ENCODE measurements at places on chromosomes 5 and 9.

GRCh38 chr5:150904479-150905311 is at the start of gene ZNF300:
TSS of gene ZNF300 (minus strand) at chr5:150904980. CDS start at chr5:150903155, 1,825 bp downstream.
- peak; percentile 90 for DNase-seq

DNA sequence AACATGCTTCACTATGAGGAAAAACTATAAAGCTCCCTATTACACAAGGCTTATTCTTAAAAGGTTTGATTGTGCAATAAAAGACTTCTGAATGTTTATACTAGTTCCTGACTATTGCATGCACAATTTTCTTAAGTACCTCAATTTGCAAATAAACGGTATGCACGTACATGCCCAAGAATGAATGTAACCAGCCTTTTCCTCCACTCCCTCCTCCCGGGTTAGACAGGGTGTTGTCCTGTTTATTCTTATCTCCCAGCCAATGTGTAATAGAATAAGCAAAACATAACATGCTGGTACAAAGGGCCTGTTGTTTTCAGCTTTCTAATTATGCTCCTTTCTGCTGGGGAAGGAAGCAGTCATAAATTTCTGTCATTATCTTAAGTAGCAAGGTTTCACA is 79.1 kb downstream of the AOPEP start:
- DNase-seq: peak; percentile 99

- DNase-seq: no peak
These were observed 28.0 kb downstream of the JAKMIP2 start for GRCh38 chr5:147754372-147755122.

- peak; percentile 82 for DNase-seq
These were observed 1.7 kb upstream of the AIF1L start for GRCh38 chr9:131094622-131095021.

DNA sequence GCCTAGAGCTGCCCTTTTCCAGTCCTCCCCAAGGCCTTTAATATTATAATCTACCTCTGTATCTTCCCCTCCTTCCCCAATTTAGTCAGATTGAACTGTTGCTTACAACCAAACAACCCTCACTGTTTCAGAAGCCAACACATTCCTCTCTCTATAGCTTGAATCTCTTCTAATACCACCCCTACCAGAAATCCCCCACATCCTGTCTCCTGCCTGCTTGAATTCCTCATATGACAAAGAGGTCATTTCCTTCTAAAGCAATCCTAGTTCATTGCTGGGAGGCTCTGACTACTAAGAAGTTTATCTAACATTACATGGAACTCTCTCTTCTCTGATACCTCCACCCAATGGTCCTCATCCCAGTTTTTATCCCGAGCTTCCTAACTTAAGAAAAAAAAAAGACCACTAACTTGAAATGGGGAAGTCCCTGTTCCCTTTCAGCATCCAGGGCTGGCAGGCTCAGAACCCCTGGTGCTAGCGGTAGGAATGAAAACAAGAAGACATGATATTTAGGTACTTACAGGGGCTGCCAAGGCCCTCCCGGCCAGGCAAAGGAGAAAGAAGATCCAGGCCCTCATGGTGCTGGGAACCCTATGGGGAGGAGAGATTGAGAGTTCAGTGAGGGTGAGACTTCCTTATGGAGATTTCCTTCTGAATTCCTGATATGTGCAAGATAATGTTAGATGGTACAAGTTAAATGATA is 11.0 kb downstream of the SPARC start:
- DNase-seq: no peak

DNA sequence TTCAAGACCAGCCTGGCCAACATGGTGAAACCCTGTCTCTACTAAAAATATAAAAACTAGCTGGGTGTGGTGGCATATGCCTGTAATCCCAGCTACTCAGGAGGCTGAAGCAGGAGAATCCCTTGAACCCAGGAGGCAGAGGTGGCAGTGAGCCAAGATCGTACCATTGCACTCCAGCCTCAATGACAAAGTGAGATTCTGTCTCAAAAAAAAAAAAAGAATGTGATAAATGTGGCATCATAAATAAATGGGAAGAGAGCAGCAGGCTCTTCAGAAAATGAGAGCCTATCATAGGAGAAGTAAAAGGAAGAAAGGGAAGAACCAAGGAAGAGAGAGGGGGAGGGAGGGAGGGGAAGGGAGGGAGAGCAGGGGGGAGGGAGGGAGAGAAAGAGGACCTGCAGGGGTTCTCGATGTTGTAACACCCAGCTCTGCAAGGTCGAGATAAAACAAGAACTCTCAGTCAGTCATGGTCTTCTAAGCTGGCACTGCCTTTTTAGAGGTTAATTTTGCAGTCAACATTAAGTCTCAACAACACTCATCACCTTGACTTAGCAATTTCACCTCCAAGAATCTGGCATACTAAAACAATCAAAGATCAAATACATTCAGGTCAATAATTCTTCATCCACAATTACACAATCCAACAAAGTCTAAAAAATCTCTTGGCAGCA is 68.7 kb upstream of the SIMC1 start:
- DNase-seq: no peak

DNA sequence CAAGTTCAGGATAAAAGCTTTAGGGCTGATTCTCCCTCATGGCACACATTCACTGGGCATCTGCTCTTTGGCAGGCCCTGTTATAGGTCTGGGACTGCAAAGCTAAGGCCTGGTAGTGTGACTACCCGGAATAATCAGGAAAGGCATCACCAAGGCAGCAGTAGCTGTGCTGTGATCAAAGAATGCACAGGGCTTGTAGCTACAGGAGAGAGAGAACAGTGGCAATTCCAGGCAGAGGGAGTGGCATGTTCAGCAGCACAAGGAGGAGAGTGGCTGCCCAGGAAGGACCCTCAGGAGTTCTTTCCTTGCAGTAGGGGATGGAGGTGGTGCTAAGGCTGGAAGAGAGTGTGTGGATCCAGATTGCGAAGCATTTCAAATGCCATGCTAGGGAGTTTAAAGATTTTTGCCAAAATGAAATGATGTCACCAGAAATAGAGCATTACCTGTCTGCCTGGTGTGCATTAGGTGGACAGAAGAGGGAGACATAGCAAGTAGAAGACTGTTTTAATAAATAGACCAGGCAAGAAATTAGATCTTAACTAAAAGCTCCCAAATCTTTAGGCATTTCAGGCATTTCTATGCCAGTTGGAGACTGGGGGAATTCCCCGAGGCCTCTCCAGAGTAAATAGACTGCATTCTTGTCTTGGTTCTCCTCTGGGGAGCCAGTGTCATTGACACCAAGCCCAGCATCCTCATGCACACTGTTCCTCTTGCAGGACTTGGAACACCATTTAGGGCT is 69.1 kb downstream of the GPR21 start:
- no peak for DNase-seq

GRCh38 chr5:58145397-58145934 is 314.4 kb downstream of the PLK2 start:
- no peak for DNase-seq

DNA sequence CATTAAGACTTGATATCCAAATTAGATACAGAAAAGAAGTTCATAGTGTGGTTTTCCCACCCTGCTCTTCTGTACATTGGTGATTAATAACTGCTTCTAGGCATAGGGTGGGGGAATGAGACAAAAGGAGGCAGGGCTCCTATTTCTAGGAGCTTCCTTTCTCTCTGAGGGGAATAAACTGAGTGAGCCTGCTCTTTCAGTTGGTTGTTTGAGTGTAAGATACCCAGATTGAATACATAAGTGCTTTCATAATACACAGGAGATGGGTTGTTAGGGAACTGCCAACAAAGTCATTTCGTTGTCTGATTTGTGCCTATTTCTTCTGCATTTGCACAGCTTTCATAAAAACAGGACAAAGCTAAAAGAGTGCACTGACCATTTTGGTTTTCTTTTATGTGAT is 48.9 kb upstream of the TTC23L start:
- DNase-seq: no peak

GRCh38 chr5:98994611-98995010 is 65.8 kb upstream of the CHD1 start:
- DNase-seq: no peak

DNA sequence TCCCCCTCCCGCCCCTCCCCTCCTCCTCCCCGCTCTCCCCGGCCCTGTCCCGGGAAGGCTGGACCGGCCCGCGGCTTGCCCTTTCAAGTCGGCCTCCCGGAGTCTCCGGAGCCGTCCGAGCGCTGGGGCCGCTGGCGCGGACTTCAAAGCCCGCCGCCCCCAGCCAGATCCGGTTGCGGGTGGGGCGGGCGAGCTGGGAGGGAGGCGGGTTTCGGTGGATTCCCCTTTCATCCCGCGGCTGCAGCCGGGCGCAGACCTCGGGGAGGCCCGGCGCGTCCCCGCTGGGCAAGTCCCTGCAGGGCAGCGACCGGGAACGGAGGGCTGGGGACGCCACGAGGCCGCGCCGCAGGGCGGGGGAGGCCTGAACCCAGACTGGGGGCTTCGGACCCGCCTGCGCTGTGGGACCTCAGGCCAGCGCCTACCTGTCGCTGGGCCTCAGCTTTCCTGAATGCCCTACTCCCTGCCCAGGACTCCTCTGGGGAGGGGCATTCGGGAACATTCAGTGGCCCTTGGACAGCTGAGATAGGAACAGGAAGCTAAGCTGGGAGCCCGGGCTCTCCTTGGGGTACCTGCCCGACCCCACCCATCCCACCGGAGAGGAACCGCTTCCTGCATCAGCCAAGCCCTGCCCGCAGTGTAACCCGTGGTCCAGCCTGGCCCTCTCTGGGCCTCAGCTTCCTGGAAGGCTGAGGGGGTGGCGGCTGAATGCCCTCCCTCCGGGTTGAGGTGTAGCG is 23.4 kb downstream of the C9orf50 start:
- peak; percentile 56 for DNase-seq

GRCh38 chr5:111072949-111073682 is 1.6 kb downstream of the TSLP start:
- DNase-seq: peak; percentile 39

GRCh38 chr9:3647652-3648051 is 121.9 kb upstream of the RFX3 start:
- DNase-seq: no peak

DNA sequence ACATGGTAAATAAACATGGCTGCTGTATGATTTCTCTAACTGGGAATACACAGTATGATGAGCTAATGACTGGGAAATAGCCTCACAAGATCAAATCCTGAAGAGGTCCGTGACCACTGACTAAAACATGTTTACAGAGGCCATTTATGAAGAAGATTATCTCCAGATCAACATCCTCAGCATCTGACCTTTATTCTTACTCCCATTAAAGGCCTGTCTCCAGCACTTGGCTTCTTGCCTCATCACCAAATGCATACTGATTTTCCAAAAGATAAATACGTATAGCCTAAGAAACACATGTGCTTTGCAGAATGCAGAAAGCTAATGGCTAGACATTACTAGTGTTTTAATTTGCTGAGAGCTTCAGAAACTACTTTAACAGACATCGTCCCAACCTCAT is 108.0 kb upstream of the TSLP start:
- no peak for DNase-seq

DNA sequence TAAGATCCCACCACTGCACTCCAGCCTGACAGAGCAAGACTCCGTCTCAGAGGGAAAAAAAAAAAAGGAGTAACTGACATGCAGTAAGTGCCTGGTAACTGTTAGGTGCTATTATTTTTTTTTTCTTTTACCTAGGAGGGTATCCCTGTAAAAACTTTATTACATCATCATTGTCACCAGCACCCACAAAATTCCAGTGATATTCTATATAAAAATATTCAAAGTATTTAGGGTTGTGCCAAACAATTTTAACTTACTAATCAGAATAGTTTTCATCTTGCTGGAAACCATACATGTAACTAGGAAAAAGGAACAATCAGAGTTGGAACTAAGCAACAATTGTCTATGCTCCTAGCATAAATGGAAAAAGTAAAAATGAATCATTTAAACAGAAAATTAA is 112.4 kb downstream of the SSBP2 start:
- DNase-seq: no peak

DNA sequence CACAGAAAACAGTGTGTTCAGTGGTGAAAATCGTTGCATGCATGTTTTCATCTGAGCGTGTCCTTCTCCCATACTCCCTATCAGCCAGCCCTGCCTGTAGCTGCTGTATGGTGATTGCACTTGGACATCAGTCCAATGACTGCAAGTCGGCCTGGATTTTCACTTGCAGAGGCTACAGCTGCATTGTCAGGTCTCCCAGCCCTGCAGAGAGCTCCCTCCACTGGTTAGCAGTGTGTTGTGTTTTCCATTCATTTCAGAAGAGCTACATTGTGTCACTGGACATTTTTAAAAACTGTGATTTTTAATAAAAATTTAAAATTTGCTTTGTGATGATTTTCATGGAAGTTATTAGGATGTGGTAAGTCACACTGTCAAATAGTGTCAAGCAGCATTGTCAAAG is 96.6 kb downstream of the SYK start:
- DNase-seq: no peak

DNA sequence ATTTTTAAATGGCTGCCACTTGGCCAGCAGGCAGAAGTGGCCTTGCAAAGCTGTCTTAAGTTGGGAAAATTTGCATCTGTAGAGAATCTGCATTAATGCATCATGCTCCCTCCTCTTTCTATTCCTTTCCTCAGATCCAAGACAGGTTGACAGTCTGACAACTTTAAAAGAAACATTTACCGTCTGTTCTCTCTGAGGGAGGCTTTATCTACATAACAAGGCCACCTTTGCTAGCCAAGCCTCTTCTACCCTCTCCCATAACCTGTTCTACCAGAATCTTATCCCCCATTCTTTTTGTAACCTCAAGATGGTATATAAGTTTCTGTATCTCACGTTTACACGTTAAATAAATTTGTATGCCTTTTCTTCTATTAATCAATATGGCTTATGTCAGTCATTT is 271.9 kb downstream of the OSTF1 start:
- DNase-seq: no peak

DNA sequence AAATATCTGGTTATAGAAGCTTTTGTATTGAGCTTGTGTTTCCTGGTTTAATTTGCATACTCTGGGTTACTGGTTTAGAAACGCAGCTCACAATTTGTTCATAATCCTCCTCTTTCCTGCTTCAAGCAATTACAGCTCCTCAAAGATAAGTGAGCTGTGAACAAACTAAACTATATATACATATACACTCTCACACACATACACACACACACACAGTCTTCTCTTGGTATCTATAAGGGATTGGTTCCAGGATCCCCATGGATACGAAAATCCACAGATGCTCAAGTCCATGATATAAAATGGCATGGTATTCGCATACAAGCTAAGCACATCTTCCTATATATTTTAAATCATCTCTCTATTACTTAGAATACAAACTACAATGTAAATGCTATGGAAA is 510.9 kb upstream of the CDH18 start:
- no peak for DNase-seq

DNA sequence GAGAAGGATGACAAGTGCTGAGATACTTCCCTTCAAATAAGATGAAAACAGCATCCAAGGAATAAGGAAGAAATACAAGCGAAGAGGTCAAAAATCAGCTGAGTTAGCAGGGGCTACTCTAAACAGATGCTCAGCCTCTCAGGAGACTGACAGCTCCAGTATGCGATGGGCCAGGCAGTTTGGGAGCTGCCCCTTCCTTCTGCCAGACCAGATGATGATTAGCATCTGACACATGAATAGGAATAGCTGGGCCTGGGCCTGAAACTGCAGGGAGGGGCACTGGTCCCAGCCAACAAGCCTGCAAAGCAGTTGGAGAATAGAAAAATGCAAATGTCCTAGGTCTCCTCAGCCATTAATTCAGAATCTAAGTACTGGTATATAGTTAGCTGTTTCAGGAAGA is 13.1 kb upstream of the MAP3K1 start:
- DNase-seq: no peak

All from RWPE1 (cell line).